Cerebellum (tissue), 4 donors: ENCODE measurements at places on chromosomes 5 and 9.

- DNase-seq = peak; percentile 25
Measured at GRCh38 chr5:54844905-54845566, 140.4 kb downstream of the ESM1 start.

GRCh38 chr5:37071487-37071886 is 177.7 kb downstream of the CPLANE1 start:
- DNase-seq = no peak

- DNase-seq = peak; percentile 2
Measured at GRCh38 chr5:73189871-73190376, 16.9 kb downstream of the TMEM174 start.

DNA sequence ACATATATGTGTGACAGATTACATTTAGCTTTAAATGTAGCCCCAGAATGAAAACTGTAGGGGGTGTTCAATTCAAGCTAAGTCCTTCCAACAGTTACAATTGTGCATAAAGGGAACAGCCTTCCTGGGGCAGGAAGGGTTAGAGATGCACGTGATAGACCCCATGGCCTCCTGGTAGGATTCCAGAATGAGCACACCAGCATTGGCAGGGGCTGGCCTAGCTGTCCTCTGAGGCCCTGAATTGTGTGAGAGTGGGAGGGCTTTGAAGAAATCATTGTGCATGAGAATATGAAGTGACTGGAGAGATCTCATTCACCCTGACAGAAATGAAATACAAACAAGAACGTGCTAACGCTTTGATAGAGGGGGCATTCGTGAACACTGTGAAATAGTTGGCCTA is 663.8 kb upstream of the KLF4 start:
- no peak for DNase-seq

DNA sequence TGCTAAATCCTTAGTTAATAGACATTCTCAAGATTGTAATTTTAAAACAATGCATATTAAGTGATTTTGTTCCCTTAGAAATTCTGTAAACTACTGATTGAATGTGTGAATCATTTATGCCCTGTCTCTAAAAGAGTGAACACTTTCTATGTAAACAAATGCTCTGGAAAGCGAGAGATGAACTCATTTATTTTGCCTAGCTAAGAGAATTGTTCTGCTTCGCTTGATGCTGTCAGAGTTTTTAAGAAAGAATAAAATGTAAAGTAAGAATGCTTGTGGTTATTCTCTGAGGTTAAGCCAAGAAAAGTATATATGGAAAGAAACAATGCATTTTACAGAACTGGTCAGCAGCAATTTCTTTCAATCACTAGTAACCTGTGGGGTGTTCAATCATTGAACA is 347.4 kb upstream of the NUDT12 start:
- DNase-seq = no peak

- DNase-seq = no peak
Measured at GRCh38 chr5:6448622-6449464, at the start of gene UBE2QL1. Gene UBE2QL1, plus strand, starts transcription at chr5:6448859. Its CDS starts 35 bp downstream, at chr5:6448894.

- no peak for DNase-seq
Measured at GRCh38 chr9:133963166-133963565, 29.0 kb downstream of the VAV2 start.

GRCh38 chr9:74770508-74771261 is 117.0 kb downstream of the TRPM6 start:
- DNase-seq = no peak

- no peak for DNase-seq
Measured at GRCh38 chr9:97039514-97039860, 545 bp upstream of the CTSV start.

DNA sequence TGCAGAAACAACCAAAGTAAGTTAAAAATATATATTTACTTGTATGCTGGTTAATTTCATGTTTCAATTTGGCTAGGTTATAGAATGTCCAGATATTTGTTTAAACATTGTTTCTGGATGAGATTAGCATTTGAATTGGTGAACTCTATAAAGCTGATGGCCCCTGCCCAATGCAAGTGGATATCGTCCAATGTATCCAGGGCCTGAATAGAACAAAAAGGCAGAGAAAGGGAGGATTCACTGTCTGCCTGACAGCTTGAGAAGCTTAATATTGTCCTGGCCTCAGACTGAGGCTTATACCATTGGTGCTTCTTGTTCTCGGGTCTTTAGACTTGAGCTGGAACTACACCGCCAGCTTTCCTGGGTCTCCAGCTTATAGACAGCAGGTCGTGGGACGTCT is 446.7 kb upstream of the ACTBL2 start:
- no peak for DNase-seq

- no peak for DNase-seq
Measured at GRCh38 chr9:121071370-121071755, 3.4 kb upstream of the CNTRL start.

- DNase-seq = peak; percentile 6
Measured at GRCh38 chr5:140927228-140927573, 1.1 kb downstream of the PCDHAC1 start.

GRCh38 chr9:80020056-80020455 is 448.3 kb downstream of the TLE4 start:
- no peak for DNase-seq

GRCh38 chr9:121253821-121254501 is 14.0 kb upstream of the GSN start:
- no peak for DNase-seq

DNA sequence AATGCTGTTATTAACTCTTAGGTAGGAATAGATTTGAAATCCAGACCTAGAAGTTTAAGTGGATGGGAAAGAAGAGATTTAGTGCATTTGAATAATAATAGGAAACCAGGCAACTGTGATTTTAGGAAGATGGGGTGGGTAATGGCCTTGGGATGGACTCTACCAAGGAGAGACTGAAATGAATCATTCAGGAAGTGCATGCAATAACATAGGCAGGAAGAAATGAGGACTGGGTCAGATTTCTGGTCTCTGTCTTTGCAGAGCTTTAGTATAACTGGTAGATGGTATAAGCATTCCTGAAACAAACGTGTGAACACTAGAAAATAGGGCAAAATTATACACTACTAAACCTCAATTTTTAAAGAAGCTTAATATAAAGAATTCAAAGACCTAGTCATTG is 274.4 kb upstream of the CLINT1 start:
- no peak for DNase-seq
